IMR-90 (cell line): ENCODE measurements at places on chromosomes 7 and 10.
A peak's percentile ranks its signal among the peaks of the same experiment; 100 is the strongest.

DNA sequence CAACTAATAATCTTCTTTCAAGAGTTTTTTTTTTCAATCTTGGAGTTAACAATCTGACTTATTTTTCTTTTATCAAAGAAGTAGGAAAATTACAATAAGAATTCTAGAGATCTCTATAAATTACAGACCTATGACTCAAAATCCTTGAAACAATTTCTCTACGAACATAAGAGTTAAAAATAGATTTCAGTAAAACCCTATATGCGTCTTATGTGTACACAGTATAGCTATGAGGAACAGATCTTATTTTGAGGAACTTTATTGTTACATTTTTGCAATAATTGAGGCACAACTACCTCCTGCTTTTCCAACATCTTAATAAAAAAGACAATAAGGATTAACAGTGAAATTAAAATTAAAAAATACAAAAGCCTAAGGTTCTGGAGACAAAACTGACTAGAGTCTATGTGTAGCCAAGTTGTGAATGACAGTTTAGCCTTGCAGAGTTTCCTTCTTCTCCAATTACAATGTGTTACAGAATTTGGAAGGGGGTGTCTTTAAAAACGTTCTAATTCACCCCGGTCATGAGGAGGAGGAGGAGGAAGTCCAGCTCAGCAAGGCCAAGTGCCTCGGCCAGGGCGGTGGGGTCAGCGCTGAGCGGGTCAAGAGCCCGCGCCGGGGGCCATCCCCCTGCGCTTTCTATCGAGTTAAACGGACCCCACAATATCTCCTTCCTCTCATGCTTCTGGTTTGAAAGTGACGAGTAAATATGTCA is 40.5 kb downstream of the AMZ1 start:
- DNase-seq = peak; percentile 59

- peak; percentile 79 for DNase-seq
These were observed 278.8 kb downstream of the CACNA2D1 start for GRCh38 chr7:82164813-82165212.

DNA sequence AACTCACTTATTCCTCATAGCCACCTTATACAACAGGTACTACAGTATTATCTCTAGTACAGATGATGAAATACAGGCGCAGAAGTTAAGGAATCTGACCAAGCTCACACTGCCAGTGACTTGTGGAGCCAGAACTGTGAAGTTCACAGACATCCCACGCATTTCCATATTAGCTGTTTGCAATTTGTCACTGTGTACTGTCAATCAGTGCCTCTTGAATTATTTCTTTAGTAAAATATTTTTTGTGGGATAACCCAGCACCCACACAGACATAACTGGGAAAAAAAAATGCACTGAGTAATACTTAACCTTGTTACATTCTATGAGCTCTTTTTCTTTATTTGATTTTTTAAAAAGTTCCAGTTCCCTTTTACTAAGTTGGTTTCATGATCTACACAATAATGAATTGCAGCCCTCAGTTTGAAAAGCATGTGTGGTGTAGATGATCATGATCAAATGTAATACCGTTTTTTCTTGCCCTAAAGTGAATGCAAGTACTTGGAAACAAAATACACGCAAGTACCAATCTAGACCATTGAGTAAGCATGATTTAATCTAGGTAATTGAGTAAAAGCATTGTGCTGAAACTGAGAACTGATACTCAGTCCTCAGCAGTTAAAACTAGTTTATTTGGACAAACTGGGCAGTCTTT is 14.1 kb downstream of the CUL1 start:
- DNase-seq = no peak

GRCh38 chr10:72158176-72158575 is 57.6 kb upstream of the ANAPC16 start:
- no peak for DNase-seq

DNA sequence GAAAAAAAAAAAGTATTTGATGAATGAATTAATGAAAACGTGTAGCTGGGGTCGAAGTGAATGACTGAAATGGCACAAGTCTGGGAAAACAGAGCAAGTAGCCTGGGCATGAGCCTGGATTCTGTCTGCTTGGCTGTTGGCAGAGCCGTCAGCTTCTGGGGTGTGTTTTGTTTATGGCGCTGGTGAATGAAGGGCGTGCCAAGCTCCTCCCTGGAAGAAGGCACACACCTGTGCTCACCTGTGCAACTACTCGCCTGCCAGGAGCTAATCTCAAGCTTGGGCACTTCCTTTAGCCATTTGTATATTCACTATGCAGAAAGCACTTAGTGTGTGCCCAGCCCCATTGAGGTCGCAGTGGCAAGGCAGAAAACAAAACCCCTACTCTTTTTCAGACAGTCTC is 74.1 kb downstream of the GTF2IRD1 start:
- DNase-seq = no peak

DNA sequence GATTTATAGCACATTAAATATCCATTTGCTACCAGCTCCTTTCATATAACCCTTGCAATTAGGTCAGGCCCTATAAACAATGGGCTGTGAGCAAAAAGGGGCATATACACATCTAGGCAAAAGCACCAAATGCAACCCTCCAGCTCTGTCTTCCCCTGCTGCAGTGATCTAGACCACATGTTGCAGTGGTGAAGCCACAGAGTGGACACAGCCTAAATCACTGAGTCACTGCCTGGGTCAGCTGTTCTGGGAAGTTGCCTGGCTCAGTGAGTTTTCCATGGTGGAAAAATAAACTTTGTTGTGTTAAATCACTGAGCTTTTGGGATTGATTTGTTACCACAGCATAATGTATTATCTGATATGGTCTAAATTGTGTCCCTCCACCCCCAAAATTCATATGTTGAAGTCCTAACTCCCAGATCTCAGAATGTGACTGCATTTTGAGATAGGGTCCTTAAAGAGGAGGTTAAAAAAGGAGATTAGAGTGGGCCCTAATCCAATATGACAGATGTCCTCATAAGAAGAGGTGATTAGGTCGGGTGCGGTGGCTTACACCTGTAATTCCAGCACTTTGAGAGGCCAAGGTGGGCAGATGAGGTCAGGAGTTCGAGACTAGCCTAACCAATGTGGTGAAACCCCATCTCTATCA is 70.4 kb downstream of the ZFAND4 start:
- DNase-seq = peak; percentile 75

GRCh38 chr10:129912166-129912917 is 51.7 kb downstream of the EBF3 start:
- DNase-seq = peak; percentile 22

DNA sequence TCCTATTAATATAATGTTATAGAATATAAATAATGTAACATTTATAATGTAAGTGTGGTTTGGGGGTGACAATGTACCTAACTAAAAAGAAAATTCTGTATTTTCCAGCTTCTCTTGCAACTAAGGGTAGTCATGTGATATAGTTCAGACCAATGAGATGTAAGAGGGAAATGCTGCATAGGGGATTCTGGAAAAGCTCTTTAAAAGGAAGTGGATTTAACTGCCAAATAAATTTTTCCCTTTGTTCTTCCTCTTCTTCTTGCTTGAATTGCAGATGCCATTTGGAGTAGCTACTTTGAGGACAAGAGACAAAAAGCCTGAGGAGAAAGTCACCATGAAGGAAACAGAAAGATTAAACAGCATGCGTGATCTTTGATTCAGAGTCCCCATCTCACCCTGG is 194.3 kb downstream of the PTEN start:
- no peak for DNase-seq

GRCh38 chr7:11698384-11698871 is 133.6 kb downstream of the THSD7A start:
- no peak for DNase-seq

- DNase-seq = no peak
These were observed 17.8 kb downstream of the WDR86 start for GRCh38 chr7:151392002-151392401.

GRCh38 chr7:111424768-111425167 is 137.5 kb downstream of the IMMP2L start:
- DNase-seq = peak; percentile 23

DNA sequence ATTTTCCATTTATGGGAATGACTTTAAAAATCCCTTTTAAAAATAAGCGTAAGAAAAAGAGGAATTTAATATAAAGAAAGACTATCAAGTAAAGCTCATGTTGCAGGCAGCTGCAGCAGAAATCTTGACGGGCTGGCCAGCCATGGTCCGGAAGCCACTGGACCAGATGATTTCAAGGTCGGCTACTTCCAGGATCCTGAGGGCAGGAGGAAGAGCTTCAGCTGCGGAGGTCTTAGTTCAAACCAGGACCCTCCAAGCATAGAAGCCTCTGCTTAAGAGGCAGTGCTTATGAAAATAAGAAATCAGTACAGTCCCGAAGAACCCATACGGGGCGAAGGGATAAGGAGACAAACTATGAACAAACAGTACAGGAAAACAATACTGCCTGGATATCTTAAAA is 220.2 kb upstream of the CELF2 start:
- DNase-seq = no peak

DNA sequence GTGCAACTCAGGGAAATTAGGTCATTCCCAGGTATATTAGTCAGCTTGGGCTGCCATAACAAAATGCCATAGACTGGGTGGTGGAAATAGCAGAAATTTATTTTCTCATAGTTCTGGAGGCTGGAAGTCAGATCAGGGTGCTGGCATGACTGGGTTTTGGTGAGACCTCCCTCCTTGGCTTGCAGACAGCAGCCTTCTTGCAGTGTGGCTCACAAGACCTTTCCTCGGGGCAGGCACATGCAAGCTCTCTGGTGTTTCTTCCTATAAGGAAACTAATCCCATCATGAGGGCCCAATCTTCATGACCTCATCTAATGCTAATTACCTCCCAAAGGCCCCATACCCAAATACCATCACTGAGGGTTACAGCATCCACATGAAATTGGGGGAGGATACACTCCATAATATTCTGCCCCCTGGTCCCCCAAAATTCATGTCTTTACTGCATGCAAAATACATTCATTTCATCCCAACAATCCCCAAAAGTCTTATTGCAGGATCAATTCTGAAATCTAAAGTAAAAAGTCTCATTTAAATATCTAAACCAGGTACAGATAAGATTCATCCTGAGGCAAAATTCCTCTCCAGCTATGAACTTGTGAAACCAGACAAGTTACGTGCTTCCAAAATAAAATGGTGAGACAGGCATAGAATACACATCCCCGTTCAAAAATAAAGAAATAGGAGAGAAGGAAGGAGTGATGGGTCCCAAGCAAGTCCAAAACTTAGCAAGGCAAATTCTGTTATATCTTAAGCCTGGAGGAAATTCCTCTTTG is 17.4 kb upstream of the CBLL1 start:
- DNase-seq = no peak

DNA sequence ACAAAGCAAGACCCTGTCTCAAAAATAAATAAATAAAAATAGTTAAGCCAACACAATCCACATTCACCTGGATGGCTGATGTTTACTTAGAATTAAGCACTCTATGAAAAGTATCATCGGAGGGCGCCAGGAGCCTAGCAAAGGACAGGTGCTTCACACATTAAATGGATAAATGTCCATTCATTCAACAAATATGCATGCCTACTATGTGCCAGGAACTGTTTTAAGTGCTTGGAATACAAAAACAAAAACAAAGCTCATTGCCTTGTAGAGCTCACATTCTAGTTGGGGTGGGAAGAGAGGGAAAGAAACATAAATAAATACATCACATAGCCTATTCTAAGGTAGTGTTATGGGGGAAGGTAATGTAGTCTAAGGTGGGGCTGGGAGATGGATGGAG is 4.1 kb downstream of the BAIAP2L1 start:
- no peak for DNase-seq

DNA sequence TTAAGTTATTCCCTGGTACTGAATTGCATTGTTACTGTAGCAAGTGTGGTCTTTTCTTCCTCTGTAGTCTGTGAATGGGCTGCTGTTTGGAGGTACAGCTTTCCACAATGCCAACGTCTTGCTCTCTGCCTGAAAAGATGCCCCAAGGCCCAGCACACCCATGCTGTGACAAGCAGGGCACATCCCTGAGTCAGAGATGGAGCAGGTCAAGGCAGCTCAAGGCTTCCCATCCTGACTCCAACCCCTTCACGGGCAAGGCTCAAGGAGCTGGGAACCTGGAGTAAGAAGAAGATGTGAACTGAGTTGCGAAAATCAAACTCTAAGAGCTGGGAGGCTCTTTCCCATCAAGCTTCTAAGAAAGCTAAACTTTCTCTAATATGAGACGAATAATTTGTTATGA is 27.2 kb downstream of the SVIL start:
- no peak for DNase-seq

GRCh38 chr10:71090801-71091200 is 121.6 kb upstream of the UNC5B start:
- DNase-seq = no peak

- DNase-seq = no peak
These were observed 210.2 kb downstream of the MLLT10 start for GRCh38 chr10:21744223-21744622.

- no peak for DNase-seq
These were observed 26.3 kb upstream of the WDR11 start for GRCh38 chr10:120824881-120825309.

GRCh38 chr7:43637114-43637806 is 54.4 kb downstream of the STK17A start:
- DNase-seq = peak; percentile 73
